ENCODE measurements at places on chromosomes 6 and 20.

DNA sequence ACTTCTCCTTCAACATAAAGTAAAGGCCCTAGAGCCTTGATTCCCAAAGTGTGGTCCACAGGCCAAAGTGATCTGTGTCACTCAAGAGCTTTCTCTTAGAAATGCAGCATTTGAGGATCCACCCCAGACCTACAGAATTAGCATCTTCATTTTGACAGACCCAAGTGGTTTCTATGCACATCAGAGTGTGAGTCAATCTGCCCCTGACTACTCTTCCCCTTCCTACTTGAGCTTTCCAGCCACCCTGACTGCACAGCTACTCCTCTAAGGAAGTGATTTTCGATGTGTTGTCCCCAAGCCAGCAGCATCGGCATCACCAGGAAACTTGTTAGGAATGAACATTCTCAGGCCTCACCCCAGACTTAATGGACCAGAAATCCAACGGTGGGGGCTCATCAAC, 2.6 kb downstream of the MEP1A start:
- no peak for DNase-seq

DNA sequence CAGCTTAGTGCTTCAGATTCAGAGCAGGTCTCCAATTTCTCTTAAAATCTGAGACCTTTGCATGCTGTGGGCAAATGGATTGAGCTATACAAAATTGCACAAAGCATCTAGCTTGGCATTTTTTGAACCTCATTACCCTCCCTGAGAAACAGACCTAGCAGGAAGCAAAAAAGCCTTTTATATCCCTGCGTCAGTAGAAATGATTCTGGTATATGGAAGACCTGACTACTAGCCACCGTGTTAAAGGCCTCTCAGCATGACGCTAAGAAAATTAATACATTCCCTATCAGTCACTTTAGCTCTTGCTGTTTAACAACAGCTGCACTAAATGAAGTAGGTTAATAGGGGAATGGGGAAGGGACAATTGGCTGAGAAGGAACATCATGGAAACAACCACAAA, 110.7 kb upstream of the SMLR1 start:
- DNase-seq, result no peak

GRCh38 chr20:12111431-12112088, 193.9 kb downstream of the BTBD3 start:
- no peak for DNase-seq

- DNase-seq, result peak; percentile 58
Measured at GRCh38 chr6:73134588-73134987, 90.7 kb downstream of the KHDC1L start.

GRCh38 chr20:2163312-2163711, 61.7 kb downstream of the STK35 start:
- DNase-seq, result no peak

DNA sequence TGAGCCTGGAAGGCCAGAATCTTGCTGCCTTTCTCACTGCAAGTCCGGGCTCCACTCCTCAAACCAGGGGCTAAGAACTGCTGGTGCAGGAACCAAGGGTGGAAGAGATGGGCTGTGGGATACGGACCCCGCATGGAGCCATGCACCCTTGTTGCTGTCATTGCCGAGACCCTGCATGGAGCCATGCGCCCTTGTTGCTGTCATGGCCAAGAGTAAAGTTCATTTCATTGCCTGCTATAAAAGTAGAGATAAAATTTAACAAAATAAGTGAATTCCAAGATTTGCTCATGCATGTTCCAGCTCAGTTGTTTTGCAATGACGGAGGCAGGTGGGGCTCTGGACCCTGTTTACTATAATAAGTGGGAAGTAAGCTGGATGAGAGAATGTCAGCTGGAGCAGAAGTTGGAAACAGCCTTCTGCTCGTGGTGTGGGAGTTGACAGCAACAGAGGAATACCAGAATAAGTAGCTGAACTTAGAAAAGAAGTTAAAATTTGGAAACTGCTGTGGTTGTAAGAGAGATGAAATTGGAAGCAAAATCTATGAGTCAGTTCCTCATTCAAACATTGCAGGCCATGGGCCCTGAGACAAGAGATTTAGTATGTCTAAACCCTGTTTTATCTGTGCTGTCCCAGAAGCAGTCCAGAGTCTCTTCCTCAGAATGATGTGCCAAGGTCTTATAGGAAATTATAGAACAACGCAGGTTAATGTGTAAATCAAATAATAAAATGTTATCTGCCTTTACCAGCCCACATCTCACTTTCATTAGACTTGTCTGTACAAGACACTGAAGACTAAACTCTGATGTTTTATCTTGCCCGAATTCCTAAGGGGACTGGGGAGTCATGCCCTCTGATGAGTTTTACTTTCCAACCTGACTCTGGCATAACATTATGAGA, 15.8 kb upstream of the THBS2 start:
- DNase-seq, result no peak

DNA sequence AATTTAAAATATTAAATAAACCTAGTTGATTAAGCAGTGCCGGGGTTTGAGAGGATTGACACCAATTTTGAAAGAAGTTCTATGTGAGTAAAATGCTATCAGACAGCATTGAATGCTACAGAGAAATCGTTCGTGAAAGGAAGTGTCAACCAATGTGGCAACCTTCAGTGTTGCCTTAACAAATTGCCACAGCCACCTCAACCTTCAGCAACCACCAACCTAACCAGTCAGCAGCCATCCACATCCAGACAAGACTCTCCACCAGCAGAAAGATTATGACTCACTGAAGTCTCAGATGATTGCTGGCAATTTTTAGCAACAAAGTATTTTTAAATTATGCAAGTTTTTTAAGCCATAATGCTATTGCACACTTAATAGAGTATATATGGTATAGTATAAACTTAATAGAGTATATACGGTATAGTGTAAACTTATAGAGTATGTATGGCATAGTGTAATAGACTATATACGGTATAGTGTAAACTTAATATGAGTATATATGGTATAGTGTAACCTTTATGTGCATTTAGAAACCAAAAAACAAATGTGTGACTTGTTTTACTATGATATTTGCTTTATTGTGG, 65.3 kb upstream of the ID4 start:
- DNase-seq, result no peak

Data from activated CD4-positive, alpha-beta T cell treated with anti-CD3 and anti-CD28 coated beads for 48 hours (primary cell).